H1 (cell line): ENCODE measurements at places on chromosomes 5 and 9. TPM values are rescaled to one million over a fixed set of nuclear protein-coding genes. Genes with fewer than 3 reads are reported as not detected.

GRCh38 chr9:107018861-107019545 is 156.0 kb downstream of the ZNF462 start:
- no peak for DNase-seq

DNA sequence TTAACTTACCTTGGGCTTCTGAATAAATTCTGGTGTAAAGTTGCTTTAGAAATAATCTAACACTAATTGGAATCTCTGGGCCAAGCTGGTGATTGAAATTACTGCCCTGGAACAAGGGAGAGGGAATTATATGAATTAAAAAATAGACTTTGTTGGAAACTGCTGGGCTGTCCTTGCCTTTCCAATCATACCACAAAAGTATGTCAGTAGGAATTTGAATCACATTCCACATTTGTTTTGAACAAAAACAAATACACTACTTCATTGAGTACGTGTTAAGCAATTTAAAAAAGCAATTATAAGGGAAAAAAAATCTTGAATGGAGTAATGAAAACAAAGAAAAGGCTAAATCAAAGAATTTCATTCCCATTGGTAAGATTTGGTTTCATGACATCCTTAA is 102.5 kb upstream of the SREK1 start:
- no peak for DNase-seq

- no peak for DNase-seq
These were observed 29.2 kb downstream of the KLF4 start for GRCh38 chr9:107460153-107461023.

GRCh38 chr5:154603953-154604679 is 126.1 kb upstream of the HAND1 start:
- no peak for DNase-seq

- DNase-seq: peak; percentile 63
These were observed 63.5 kb downstream of the ROR2 start for GRCh38 chr9:91886414-91887076.

DNA sequence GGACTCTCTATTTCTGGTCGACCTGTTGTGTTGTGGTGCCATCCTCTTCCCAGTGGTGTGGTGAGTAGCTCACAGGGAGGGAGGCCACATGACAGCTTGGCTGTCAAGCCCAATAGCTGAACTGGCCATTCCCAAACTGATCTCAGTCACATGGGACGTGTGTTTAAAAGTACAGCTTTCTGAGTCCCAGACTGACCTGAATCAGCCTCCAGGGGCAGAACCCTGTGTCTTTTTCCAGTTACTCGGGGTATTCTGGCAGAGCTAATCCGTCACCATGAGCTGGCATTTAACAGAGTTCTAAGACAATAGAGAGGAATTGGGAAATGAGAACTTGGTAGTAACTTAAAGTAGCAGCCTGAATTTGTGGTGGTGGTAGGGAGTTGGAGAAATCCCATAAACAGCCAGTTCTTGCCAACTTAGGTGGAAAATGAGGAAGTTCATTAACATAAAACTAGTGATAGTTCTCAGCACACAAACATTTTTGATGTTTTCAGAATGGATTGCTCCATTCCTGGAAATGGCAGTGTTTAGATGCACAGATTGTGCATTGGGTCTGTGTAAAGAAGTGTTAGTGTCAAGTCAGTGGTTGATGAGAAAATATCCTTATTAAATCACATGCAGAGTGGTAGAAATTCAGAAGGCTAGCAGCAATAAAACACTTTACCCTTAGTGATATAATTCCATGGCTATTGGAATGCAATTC is 50.9 kb downstream of the GPR107 start:
- DNase-seq: no peak

DNA sequence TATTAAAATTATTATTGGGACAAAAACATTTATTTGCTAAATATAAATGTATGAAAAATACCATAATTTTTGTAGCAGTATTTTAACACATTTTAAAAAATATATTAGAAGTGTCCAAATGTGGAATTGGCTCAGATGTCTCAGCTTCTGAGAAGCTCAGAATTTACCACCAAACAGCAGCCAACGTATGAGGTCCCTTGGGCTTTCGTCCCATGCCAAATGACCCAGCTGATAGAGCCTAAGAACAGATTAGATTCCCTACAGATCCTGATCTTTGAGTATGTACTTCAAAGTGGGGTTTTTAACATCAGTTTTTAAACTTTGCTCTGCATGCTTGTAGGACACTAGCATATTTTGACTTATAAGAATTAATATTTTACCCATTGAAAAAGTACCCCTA is 77.3 kb upstream of the RPS23 start:
- DNase-seq: no peak

GRCh38 chr5:3022665-3023064 is 271.2 kb upstream of the IRX2 start:
- no peak for DNase-seq

The KCNIP1 gene
- 0.52 TPM in 2 replicates for total RNA-seq

The TMEM252 gene
- total RNA-seq: not detected in 2 replicates

The DDX46 gene
- total RNA-seq: 100.0 and 110 TPM in 2 replicates
